ENCODE measurements at places on chromosomes 4 and X. TPM values are rescaled to one million over a fixed set of nuclear protein-coding genes. Genes with fewer than 3 reads are reported as not detected.

DNA sequence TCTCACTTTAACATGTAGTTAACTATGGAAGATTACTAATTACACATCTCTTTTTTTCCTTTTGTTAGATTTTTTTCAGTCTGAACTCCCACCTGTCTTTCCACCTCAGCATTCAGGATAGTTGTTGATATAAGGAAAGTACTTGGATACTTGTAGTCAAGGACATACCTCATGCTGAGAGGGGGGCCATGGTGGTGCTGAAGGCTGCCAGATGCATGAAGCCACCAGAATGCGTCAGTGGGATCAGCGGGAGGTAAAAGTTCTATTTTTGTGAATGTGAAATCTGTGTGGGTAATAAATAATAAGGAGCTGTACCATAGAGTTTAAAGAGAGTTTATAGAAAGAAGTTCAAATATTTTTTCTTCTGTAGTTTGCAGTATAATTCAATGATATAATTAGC, 13.1 kb upstream of the NDST4 start:
- no peak for DNase-seq
- H3K27me3 ChIP-seq: no peaks in the 10 kb centered on the region
- H3K36me3 ChIP-seq: no peaks in the 10 kb centered on the region
- H3K4me3 ChIP-seq: no peak overlapping the region

RS1 gene
- total RNA-seq: 5.2 TPM

NLGN3 gene
- total RNA-seq: 1.0 TPM

- peak within 1 kb of the TSS; percentile 75 for H3K4me3 ChIP-seq
- peaks cover 5% of the 10 kb centered on the region for H3K4me1 ChIP-seq
- peak; percentile 94 for DNase-seq
- no peaks in the 10 kb centered on the region for H3K27me3 ChIP-seq
Measured at GRCh38 chr4:125314676-125315575, at the start of gene FAT4. FAT4 (plus strand) TSS chr4:125314955; CDS start chr4:125316412, 1,457 bp downstream.

GPC4 gene
- 59.9 TPM for total RNA-seq
